ENCODE measurements at places on chromosomes 6 and 20.

GRCh38 chr6:167122827-167123657, at the start of gene CCR6:
CCR6 (plus strand) TSS chr6:167123096; CDS start chr6:167136135, 13,039 bp downstream.
- DNase-seq = no peak
- H3K27ac ChIP-seq = peak within 1 kb of the TSS; percentile 88
- H3K4me1 ChIP-seq = peaks cover 64% of the 10 kb centered on the region
- H3K4me3 ChIP-seq = peak within 1 kb of the TSS; percentile 77
- H3K27me3 ChIP-seq = peaks cover 1% of the 10 kb centered on the region
- H3K36me3 ChIP-seq = peaks cover 8% of the 10 kb centered on the region

- no peak overlapping the region for H3K27ac ChIP-seq
- H3K4me1 ChIP-seq = no peaks in the 10 kb centered on the region
These were observed 414.5 kb upstream of the OPRM1 start for GRCh38 chr6:153624528-153624927.

DNA sequence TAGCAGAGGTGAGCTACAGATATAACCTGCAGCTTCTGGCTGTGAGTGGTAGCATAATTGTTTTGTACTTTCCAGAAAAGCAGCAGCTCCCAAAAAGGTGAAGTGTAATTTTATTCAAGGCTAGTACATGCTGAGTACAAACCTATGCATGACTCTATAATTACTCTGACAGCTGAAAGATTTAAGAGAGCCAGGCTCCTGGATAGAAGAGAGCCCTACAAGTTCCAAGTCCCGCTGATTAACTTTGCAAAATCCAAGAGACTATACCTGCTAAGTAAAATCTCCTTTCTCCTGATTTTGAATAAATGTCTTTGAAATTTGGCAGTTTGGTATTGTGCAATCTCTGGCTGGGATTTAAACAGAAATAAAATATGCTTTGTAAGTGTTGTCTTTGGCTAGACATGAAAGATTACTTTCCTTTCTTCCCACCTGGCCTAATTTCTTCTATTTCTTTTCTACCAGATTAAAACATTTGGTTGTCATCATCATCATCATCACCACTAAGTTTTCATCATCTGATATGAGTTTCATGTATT, 79.5 kb downstream of the CTNNBL1 start:
- peaks cover 16% of the 10 kb centered on the region for H3K36me3 ChIP-seq
- H3K4me1 ChIP-seq = no peaks in the 10 kb centered on the region

GRCh38 chr6:44800171-44800783, 412.8 kb downstream of the CDC5L start:
- DNase-seq = no peak
- H3K27ac ChIP-seq = no peak overlapping the region
- no peak overlapping the region for H3K4me3 ChIP-seq
- H3K27me3 ChIP-seq = peaks cover 31% of the 10 kb centered on the region
- H3K36me3 ChIP-seq = peaks cover 2% of the 10 kb centered on the region
- no peaks in the 10 kb centered on the region for H3K4me1 ChIP-seq

- H3K4me1 ChIP-seq = peaks cover 6% of the 10 kb centered on the region
- H3K27me3 ChIP-seq = no peaks in the 10 kb centered on the region
- H3K36me3 ChIP-seq = peaks cover 35% of the 10 kb centered on the region
- no peak overlapping the region for H3K4me3 ChIP-seq
These were observed 60.3 kb downstream of the VTA1 start for GRCh38 chr6:142207265-142207877.

DNA sequence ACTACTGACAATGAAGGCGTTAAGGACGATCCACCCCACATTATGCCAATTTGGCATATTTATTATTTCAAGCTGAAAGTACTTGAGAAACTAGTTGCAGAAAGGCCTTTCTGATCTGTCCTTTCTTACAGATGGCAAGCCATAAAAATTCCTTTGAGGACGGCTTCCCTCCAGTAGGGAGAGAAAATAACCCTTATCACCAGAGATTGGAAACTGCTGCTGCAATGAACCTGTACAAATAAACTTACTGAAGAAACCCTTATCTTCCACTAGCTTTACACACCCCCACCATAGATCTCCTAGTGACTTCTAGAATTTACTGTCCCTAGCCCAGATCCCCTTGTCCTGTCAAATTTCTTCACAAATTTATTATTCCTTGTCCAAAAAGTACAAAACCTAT, 105.2 kb downstream of the MAP7 start:
- H3K27ac ChIP-seq = no peak overlapping the region
- H3K36me3 ChIP-seq = no peaks in the 10 kb centered on the region
- peaks cover 30% of the 10 kb centered on the region for H3K27me3 ChIP-seq
- no peaks in the 10 kb centered on the region for H3K4me1 ChIP-seq
- no peak overlapping the region for H3K4me3 ChIP-seq
- DNase-seq = no peak

DNA sequence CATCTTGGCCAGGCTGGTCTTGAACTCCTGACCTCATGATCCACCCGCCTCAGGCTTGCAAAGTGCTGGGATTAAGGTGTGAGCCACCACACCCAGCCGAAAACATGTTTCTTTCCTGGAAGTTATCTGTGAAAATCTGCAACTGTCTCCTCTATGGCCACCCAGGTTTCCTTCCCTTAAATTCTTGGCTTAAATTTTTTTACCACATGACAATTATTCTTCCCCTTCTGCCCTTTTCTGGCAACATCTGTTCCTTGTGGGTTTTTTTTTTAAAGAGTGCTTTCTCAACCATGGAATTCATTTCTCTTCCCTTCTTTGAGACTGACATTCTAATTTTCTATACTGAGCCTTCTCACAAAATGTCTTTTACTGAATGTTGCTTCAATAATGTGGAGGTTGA, 59.6 kb downstream of the DOK5 start:
- no peak overlapping the region for H3K4me3 ChIP-seq
- no peak overlapping the region for H3K27ac ChIP-seq
- H3K36me3 ChIP-seq = no peaks in the 10 kb centered on the region
- peaks cover 24% of the 10 kb centered on the region for H3K27me3 ChIP-seq
- no peaks in the 10 kb centered on the region for H3K4me1 ChIP-seq

- no peaks in the 10 kb centered on the region for H3K4me1 ChIP-seq
- DNase-seq = no peak
These were observed 13.4 kb upstream of the BTN3A2 start for GRCh38 chr6:26351544-26351953.

DNA sequence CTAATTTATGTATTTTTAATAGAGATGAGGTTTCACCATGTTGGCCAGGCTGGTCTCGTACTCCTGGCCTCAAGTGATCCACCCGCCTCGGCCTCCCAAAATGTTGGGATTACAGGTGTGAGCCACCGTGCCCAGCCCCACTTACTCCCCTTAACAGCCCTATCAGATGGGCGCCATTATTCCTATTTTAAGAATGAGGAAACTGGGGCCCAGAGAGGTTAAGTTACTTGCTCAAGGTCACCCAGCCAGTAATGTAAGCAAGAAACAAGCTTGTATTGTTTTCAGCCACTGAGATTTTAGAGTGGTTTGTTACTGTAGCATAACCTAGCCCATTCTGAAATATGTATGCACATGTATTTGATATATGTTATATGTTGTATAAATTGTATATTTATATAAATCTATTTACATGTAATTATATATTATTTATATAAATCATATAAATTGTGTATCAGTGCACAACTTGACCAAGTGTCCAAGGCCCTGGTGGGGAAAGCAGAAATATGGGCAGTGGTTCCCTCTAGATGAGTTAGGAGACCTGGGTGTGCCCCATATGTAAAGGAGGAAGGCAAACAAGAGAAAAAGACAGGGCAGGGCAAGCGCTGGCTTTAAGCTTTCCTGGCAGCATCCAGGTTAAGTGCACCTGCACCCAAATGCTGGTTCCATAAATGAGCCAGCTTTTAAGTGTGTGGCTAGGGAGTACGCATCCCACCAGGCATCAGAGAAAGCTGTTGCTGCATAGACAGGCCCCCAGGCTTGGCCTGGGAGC, 1.2 kb upstream of the GUCA1A start:
- H3K4me1 ChIP-seq = peaks cover under 1% of the 10 kb centered on the region
- H3K36me3 ChIP-seq = peaks cover 1% of the 10 kb centered on the region
- no peak overlapping the region for H3K27ac ChIP-seq
- no peak for DNase-seq
- H3K27me3 ChIP-seq = peaks cover 19% of the 10 kb centered on the region

- no peak overlapping the region for H3K27ac ChIP-seq
- no peaks in the 10 kb centered on the region for H3K4me1 ChIP-seq
These were observed 156.1 kb downstream of the MRPL14 start for GRCh38 chr6:43970913-43971775.

GRCh38 chr6:138031417-138031816, 75.8 kb downstream of the PERP start:
- H3K27me3 ChIP-seq = peaks cover 15% of the 10 kb centered on the region
- no peak for DNase-seq
- no peak overlapping the region for H3K27ac ChIP-seq
- peaks cover 2% of the 10 kb centered on the region for H3K36me3 ChIP-seq
- H3K4me3 ChIP-seq = no peak overlapping the region

GRCh38 chr20:58194175-58194791, 34.2 kb downstream of the ANKRD60 start:
- peaks cover 31% of the 10 kb centered on the region for H3K27me3 ChIP-seq
- no peak for DNase-seq
- H3K36me3 ChIP-seq = peaks cover 2% of the 10 kb centered on the region
- no peak overlapping the region for H3K4me3 ChIP-seq
- H3K27ac ChIP-seq = no peak overlapping the region

GRCh38 chr6:84428300-84428907, 201.0 kb upstream of the CEP162 start:
- no peaks in the 10 kb centered on the region for H3K27me3 ChIP-seq
- H3K4me1 ChIP-seq = no peaks in the 10 kb centered on the region
- H3K27ac ChIP-seq = no peak overlapping the region

GRCh38 chr20:62240020-62240685, 1.8 kb downstream of the OSBPL2 start:
- peaks cover 5% of the 10 kb centered on the region for H3K36me3 ChIP-seq
- peak overlapping the region; percentile 78 for H3K4me3 ChIP-seq
- H3K4me1 ChIP-seq = peaks cover 34% of the 10 kb centered on the region
- H3K27ac ChIP-seq = peak overlapping the region; percentile 85

DNA sequence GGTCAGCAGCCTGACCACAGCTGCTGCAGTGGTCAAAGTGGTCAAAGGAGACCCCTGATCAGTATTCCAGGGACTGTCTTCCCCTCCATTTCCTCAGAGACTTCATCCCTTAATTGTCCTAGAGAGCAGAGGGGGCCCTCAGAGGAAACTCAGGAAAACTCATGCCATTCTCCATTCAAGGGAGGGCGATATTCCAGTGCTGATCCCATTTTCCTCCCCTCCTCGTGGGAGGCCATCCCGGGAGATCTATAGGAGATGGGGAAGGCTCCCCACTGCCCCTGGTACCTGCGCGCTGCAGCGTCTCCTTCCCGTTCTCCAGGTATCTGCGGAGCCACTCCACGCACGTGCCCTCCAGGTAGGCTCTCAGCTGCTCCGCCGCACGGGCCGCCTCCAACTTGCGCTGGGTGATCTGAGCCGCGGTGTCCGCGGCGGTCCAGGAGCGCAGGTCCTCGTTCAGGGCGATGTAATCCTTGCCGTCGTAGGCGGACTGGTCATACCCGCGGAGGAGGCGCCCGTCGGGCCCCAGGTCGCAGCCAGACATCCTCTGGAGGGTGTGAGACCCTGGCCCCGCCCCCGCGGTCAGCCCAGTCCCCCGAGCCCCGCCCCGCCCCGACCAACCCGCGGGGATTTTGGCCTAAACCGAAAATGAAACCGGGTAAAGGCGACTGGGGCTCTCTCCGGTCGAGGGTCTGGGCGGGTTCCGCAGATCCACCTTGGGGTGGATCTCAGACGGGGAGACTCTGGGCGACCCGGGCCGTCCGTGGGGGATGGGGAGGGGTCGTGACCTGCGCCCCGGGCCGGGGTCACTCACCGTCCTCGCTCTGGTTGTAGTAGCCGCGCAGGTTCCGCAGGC, 878 bp downstream of the HLA-C start:
- peaks cover 73% of the 10 kb centered on the region for H3K4me1 ChIP-seq
- no peaks in the 10 kb centered on the region for H3K27me3 ChIP-seq
- peak overlapping the region; percentile 97 for H3K4me3 ChIP-seq
- DNase-seq = peak; percentile 69

DNA sequence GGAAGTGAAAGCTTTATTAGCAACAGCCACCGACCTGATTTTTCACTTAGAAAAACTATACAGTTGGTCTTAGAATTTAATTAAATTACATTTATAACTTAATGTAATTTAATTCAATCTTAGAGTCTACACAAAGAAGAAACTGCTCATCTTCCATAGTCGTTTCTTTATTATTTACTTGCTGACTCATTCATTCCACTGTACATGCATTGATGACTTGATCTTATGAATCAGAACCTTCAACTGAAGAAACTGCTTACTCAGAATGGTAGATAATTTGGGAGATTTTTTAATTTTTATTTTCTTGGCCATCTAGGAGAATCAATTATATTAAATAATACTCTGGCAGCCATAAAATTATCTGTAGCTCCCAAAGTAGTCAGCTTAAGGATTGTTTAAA, 1021.6 kb upstream of the FLRT3 start:
- no peaks in the 10 kb centered on the region for H3K4me1 ChIP-seq
- H3K4me3 ChIP-seq = no peak overlapping the region
- H3K36me3 ChIP-seq = no peaks in the 10 kb centered on the region
- H3K27ac ChIP-seq = no peak overlapping the region

DNA sequence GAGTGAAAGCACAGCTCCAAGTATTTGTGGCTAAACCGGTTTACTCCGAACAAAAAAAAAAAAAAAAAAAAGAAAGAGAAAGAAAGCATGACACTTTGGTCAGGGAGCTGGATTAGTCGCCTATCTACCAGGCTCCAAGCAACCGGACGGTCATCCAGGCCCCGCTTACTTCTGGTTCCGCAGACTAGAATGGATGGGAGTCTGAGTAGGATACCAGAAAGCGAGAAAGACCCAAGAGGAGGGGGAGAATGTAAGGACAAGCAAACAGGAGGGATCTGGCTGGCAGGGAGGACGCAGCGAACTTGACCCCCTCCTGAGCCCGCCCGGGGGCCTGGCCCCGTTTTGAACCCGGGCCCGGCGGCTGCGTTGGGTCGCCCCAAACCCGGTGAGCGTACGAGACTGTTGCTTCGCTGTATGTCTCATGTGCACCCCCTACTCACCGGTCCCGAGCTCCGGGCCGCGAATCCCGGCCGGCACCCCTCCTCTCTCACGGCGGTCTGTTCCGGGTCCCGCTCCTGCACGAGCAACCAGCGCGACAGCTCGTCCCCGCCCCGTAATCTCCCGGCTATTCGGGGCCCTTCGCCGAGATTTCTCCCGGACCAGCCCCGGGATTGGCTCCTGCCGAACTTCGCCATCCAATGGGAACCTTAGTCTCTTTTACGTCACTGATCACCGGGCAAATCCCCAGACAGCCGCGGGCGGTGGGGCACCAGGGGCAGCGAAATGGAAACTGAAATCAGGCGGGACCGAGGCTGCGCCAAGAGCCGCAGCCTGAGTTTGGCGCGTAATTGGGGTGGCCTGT, at the start of gene TRIM26:
TRIM26 (minus strand) TSS at position 542 of the 802 bp plus-strand sequence. CDS start 14,303 bp downstream, outside the sequence.
- peak; percentile 95 for DNase-seq
- H3K4me3 ChIP-seq = peak within 1 kb of the TSS; percentile 98
- no peaks in the 10 kb centered on the region for H3K27me3 ChIP-seq
- peaks cover 67% of the 10 kb centered on the region for H3K4me1 ChIP-seq

DNA sequence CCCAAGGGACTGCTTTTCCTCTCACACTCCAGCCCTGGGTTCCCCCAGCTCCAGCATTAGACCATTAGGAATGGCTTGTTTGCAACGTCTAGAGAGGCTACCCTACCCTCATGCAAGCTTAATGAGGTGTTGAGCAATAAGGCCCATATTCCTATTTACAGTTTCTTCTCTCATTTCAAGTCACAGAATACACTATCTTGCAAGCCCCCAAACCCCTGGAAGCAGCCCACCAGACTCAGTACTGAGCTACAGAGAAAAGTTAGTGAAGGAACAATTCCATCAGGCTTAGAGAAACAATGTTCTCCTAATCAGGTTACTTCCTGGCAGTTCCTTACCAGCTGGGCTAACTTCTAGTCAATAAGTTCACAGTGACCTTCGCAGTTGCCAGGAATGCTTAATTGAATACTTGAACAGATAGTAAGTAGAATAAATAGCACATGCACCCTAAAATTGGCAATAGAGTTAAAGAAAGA, 606.5 kb upstream of the NOX3 start:
- H3K36me3 ChIP-seq = no peaks in the 10 kb centered on the region
- no peak overlapping the region for H3K27ac ChIP-seq
- peaks cover 8% of the 10 kb centered on the region for H3K27me3 ChIP-seq
- no peaks in the 10 kb centered on the region for H3K4me1 ChIP-seq
- no peak for DNase-seq
